CD4-positive, alpha-beta T cell treated with Interleukin-21 for 1 hour (primary cell): ENCODE measurements at places on chromosomes 11 and 22.

GRCh38 chr22:49487950-49488349, 339.7 kb downstream of the BRD1 start:
- no peak for DNase-seq

DNA sequence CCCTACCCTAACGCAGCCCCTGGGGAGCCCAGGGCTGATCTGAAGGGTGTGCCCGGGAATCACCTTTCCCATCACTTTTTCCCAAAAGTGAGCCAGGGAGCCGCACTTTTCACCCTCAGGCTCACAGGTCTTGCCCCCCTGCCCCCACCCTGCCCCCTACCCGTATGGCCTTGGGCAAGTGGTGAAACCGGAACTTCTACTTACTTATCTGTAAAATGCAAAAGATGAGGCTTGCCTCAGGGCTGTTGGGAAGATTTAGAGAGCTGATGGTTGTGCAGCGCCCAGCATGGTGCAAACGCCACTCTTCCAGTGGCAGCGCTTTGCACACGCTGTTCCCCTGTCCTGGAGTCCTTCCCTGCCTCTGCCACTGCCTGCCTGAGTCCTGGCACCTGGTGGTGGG, 8.0 kb downstream of the SYT12 start:
- DNase-seq: no peak

DNA sequence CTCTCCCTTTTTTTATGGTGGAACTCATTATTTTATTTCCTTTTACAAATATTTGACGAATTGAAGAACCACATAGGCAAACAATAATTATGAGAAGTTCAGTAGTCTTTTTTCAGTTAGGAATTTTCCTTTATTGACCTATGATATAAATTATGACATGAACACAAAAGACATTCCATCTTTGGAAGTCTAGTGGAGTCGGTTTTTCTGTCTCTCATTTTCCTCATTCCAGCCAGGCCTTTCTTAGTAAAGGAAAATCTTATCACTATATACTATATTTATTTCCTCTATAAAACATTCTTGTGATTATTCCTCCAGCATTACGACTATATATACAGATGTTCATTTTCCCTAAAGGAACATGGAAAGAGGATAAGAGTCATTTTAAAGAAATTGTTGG, 1046.1 kb downstream of the DLG2 start:
- DNase-seq: no peak

DNA sequence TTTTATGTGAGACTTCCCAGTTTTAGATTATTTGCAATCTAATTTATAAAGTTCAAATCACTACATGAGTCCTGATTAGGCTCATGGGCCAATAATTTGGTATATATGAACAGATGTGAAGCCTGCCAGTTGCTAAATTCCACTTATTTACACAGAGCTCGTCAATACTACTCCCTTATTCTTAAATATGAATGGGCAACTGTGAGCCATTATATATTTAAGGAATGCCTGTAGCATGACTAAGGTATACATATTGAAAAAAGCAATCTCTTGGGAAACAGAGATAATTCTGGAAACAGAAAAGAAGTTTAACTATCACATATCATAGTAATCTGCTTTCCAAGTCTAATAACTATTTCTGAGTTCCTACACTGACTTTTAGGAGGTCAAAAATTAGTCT, 27.0 kb downstream of the RBMXL2 start:
- no peak for DNase-seq

GRCh38 chr11:124725719-124726105, 14.0 kb upstream of the NRGN start:
- no peak for DNase-seq

GRCh38 chr22:38872831-38873248, 824 bp upstream of the CBX6 start:
- peak; percentile 22 for DNase-seq

DNA sequence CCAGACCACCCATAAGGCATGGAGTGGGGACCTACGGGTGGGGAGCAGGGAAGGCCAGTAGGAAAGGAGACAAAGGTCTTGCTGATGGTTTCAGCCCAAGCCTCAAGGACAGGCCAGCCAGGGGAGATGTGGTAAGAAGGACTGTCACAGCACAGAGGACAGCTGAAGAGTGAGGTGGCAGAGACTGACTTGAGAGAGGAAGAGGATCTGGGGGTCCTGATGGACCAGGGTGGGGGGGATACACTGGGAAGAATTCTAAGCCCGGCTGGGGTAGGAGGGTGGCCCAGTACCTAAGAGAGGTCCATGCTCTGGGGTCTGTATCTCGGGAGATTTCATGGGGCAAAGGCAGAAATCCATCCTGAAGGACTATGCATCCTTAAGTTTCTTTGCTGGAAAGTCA, 66.1 kb upstream of the THY1 start:
- DNase-seq: no peak

DNA sequence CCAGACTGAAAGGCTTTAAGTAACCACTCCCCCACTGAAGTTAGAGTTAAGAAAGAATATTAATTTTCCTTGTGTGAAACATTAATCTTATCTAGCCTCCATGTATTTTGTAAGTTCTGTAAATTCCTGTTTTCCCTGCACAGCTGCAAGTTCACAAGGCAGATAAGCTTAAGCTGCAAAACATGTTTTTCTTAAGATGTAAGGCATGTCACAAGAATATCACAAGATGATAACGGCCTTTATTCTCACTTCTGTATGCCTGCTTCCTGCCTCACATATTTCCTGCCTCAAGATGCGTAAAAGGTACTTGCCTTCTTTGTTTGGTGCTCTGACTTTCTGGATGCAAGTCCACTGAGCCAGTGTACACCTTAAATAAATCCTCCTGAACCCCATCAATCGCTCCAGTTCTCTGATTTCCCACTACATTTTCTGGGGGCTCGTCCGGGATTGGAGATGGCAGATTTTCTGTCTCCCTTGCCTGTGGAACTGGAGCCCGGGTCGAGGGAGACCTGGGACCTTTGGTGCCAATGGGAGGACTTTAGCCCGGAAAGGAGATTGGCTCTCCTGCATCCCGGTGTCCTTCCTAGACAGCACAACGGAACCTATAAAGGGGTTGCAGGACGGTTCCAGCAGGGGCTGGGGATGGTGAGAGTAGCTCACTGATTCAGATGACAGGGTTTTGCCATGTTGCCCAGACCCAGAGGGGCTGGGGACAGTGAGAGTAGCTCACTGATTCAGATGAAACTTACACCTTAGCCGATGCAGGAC, 30.2 kb downstream of the PPARA start:
- DNase-seq: no peak

- DNase-seq: peak; percentile 68
Observed at GRCh38 chr22:26360169-26360885, 68.7 kb upstream of the ASPHD2 start.

DNA sequence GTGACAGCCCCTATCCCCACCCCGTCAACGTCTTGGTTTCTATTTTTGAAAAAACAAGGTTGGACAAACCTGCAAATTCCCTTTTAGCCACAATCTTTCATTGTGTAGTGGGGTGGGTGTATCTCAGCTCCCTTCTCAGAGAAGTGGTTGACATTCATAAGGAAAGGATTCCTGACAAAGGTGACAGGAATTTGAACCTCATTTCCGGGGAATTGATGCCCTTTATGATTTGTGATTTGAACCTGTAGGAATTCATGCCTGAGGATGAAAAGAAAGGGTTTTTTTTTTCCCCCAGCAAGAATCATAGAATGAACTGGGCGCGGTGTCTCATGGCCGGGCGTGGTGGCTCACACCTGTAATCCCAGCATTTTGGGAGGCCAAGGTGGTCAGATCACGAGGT, 14.5 kb downstream of the YPEL4 start:
- no peak for DNase-seq

GRCh38 chr11:36388951-36389350, 92.9 kb downstream of the PRR5L start:
- no peak for DNase-seq

GRCh38 chr11:4183410-4184057, 88.9 kb downstream of the RRM1 start:
- no peak for DNase-seq

- DNase-seq: no peak
Observed at GRCh38 chr11:110366291-110366690, 63.5 kb upstream of the FDX1 start.

DNA sequence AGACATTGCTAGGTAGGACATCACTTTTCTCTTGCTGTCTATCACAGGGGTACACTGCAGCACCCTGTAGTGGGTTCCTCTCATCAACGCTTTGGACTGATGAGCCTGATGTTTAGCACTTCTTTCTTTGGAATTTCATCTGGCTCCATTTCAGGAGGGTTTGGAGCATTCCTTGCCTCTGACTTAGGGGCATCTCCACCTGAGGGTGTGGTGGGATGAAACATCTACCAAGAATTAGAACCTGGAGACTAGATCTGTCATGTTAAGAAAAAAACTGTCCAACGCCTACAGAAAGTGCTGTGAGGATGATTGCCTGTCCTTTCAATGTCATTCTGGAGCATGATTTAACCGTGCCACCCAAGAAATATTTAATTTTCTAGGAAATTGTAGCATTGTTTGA, 648.4 kb downstream of the ETS1 start:
- no peak for DNase-seq

GRCh38 chr22:29431986-29432385, 6.4 kb upstream of the RFPL1 start:
- no peak for DNase-seq

- DNase-seq: no peak
Observed at GRCh38 chr11:125279676-125280418, 115.3 kb downstream of the PKNOX2 start.

DNA sequence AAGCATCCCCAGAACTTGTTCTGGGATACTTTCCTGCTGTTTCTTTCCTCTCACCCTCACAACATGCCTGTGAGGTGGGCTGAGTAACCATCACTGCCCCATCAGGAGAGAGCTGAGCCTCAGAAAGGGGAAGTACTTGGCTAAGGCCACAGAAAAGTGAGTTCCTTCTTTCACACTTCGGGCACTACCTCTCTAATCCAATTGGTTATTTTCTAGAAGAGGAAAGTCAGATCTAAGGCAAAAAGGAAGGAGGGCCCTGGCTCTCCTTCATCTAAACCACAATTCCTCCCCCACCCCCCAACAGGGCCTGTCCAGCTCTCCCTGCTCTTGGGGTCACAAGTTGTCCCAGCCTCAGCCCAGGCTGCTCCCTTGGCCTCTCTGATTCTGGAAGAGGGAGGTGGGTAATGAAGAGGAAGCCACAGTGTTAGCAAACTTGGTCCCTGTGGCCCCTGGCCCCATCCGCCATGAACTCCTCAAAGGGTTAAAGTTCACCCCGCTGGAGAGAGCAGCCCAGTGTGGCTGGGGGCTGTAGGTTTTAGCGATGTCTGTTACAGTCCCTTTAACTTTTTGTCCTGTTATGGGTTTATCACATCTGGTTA, 34.0 kb downstream of the SLC22A12 start:
- DNase-seq: peak; percentile 14

- no peak for DNase-seq
Observed at GRCh38 chr11:107587306-107587979, 3.5 kb upstream of the ELMOD1 start.

DNA sequence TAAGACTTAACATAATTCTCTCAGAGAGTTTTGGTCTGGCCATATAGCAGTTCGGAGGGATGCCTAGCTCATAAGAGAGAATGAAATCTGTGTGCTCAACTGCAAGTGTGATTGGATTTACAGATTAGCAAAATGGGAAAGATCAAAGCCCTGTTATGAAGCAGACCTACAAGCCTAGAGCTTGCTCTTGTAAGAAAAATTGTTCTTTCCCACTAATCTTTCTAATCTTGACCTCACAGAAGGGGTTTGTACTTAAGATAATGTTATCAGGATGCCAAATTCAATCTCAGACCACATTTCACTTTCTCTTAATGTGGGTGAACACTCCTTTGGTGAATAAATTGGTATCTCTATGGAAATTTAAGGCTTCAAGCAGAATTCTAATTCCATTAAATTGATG, 267.2 kb downstream of the RAB38 start:
- no peak for DNase-seq

GRCh38 chr11:1862588-1863351, 9.9 kb downstream of the LSP1 start:
- DNase-seq: no peak

DNA sequence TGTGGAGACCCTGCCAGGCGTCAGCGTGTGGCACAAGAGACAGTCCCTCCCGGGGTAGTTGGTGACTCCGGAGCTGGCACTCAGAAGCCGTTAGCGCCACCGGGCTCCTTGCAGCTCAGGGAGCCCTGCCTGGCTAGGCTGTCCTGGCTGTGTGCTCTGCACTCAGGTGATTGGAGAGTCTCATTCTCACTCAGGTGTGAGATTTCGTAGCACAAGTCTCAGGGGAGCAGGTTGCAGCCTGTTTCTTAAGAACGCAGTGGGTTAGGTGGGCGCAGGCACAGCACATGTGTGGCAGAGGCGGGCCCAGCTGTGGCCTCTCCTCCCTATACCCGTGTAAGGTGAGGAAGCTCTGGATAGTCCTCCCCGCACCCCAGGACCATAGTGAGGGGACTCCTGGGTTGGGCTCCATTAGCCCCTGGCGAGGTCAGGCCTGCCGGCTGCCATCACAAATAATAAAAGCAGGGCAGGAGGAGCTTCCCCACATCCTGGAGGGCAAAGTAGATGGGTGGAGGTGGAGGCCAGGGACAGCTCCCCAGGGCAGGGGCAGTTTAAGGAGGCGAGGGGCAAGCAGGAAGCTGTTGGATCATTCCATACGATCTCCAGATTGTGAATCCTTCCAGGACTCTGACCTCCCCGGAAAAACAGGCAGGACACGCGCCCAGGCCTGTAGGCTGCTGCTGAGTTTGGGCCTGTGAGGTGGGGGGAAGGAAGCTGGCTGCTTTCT, 39.4 kb downstream of the SBF1 start:
- no peak for DNase-seq

- no peak for DNase-seq
Observed at GRCh38 chr11:67289226-67289650, at the start of gene ANKRD13D. ANKRD13D (plus strand) TSS chr11:67289303; CDS start chr11:67289461, 158 bp downstream.

DNA sequence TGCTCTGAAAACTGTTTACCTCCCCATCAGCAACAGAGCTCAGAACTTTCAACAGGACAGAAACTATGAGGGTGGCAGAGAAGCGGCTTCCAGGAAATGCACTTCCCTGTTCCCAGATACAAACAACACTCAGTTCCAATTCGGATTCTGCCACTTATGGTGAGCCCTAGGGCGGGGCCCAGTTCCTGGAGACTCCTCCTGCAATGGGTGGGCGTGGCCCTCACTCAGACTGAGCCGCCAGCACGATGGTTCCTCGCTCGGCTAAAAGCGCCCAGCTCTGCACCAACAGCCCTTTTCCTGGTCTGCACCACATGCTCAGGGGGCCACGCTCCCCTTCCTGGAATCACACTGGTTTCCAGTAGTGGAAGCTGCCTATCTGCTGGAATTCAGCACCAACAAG, 314.1 kb downstream of the CTTN start:
- DNase-seq: no peak
